ENCODE measurements at places on chromosomes 2 and 18. TPM values are rescaled to one million over a fixed set of nuclear protein-coding genes. Genes with fewer than 3 reads are reported as not detected.

GRCh38 chr2:9952286-9952737 lies 819 bp downstream of the GRHL1 start:
- DNase-seq, result no peak
- H3K4me3 ChIP-seq, result peak overlapping the region; percentile 67
- peaks cover 35% of the 10 kb centered on the region for H3K4me1 ChIP-seq
- H3K36me3 ChIP-seq, result peaks cover 29% of the 10 kb centered on the region
- H3K27me3 ChIP-seq, result peaks cover 31% of the 10 kb centered on the region

DNA sequence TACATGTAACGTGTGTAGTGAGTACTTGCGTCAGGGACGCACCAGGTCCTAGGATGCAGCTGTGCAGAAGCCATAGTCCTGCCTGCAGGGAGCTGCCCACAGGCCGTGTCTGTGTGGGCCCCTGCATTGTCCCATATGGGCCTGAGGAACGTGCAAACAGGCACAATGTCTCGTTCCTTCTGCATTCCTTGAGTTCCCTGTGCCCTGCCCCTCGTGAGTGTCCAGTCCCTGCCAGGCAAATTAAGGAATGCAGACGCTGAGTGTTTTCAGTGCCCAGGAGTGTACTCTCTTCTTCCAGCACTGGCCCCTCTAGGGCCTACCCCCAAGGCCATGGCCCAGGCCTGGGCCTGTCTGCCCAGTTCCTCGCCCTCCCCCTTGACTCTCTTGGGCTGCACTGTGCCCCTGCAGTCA lies 61.8 kb downstream of the FAM168B start:
- no peaks in the 10 kb centered on the region for H3K27me3 ChIP-seq
- H3K36me3 ChIP-seq, result no peaks in the 10 kb centered on the region
- no peak overlapping the region for H3K27ac ChIP-seq
- H3K4me1 ChIP-seq, result no peaks in the 10 kb centered on the region
- no peak for DNase-seq
- H3K4me3 ChIP-seq, result no peak overlapping the region

DNA sequence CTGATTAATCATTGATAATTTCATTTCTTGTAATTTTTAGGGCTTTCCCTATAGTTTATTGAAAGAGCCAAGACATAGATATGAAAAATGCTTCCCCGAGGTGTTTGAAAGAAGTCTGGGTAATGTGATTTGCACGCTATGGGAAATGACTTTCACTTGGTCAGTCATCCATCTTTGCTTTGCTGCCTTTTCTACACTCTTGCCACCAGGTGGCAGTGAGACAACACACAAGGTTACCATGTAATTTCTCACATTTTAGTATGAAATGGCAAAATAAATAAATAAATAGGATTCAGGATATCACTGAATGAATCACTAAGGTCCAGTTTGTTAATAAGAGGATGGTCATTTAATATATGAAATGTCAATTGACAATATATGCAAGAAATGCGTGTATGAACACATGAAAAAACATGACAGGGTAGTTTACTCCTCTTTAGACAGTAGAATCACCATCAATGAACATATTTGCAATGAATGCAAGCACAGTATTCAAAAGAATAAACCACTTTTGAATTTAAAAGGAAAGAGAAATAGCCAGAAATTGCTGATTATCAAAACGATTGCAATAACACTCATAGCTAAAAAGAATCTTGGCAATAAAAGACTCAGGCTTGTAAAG lies 52.2 kb upstream of the KCNH7 start:
- no peaks in the 10 kb centered on the region for H3K36me3 ChIP-seq
- no peaks in the 10 kb centered on the region for H3K27me3 ChIP-seq
- peak; percentile 61 for DNase-seq
- no peaks in the 10 kb centered on the region for H3K4me1 ChIP-seq
- peak overlapping the region; percentile 39 for H3K27ac ChIP-seq

GRCh38 chr2:241064802-241065354 lies 37.2 kb downstream of the MTERF4 start:
- H3K4me3 ChIP-seq, result peak overlapping the region; percentile 68
- H3K27ac ChIP-seq, result no peak overlapping the region
- H3K27me3 ChIP-seq, result peaks cover 13% of the 10 kb centered on the region

- DNase-seq, result no peak
- no peaks in the 10 kb centered on the region for H3K4me1 ChIP-seq
- H3K27ac ChIP-seq, result peak overlapping the region; percentile 89
- peak overlapping the region; percentile 97 for H3K4me3 ChIP-seq
- H3K36me3 ChIP-seq, result peaks cover 14% of the 10 kb centered on the region
Observed at GRCh38 chr2:233565685-233566140, 869 bp downstream of the USP40 start.

- peak within 1 kb of the TSS; percentile 85 for H3K27ac ChIP-seq
- H3K4me1 ChIP-seq, result peaks cover 17% of the 10 kb centered on the region
- peak; percentile 87 for DNase-seq
- peak within 1 kb of the TSS; percentile 80 for H3K4me3 ChIP-seq
- no peaks in the 10 kb centered on the region for H3K27me3 ChIP-seq
Observed at GRCh38 chr18:31497836-31498573, at the start of gene DSG2. TSS of gene DSG2 (plus strand) at chr18:31498177. CDS start at chr18:31498252, 75 bp downstream.

DNA sequence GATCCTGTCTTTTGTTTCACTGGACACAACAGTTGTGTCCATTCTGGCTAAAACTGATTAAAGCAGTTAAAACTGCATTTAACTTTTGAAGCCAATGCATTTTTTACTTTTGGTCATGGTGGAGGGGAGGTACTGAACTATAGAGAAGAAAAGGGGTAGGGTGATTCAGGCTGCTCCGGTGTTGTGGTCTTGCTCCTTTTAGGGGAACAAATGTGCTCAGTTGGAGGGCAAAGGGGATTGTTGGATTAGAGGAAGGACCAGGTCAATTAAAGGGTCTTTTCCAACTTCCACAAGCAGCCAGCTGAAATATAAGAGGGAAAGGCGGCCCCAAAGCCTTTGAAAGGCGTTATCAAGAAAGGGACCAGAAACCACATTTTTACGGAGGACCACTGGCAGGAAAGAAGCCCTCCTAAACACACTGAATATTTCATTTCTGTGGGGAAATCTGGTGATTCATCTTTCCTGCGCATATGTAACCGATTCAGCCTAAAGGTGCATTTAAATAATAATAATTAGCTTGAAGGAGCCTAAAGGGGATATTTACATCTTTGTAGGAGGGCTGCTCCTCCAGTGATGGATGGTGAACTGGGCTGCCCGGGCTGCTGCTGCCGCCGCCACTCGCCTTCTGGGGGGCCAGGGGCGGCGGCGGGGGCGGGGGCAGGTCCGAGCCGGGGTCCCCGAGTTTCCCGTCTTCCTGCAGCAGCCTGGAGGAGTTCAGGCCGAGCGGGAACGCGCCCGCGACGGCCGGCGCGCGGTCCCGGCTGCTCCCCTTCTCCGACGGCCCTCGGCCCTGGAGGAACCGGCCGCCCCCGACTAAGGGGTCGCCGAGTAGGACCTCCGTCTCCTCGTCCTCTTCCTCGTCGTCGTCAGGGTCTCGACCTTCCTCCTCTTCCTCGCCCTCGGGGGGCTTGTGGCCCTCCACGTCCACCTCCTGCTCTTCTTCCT lies 5.2 kb downstream of the SKOR2 start:
- no peak for DNase-seq
- no peaks in the 10 kb centered on the region for H3K4me1 ChIP-seq
- no peaks in the 10 kb centered on the region for H3K36me3 ChIP-seq

GRCh38 chr2:12797815-12798214 lies 81.1 kb downstream of the TRIB2 start:
- no peak overlapping the region for H3K4me3 ChIP-seq
- H3K4me1 ChIP-seq, result no peaks in the 10 kb centered on the region
- H3K36me3 ChIP-seq, result no peaks in the 10 kb centered on the region
- DNase-seq, result no peak
- H3K27me3 ChIP-seq, result no peaks in the 10 kb centered on the region

DNA sequence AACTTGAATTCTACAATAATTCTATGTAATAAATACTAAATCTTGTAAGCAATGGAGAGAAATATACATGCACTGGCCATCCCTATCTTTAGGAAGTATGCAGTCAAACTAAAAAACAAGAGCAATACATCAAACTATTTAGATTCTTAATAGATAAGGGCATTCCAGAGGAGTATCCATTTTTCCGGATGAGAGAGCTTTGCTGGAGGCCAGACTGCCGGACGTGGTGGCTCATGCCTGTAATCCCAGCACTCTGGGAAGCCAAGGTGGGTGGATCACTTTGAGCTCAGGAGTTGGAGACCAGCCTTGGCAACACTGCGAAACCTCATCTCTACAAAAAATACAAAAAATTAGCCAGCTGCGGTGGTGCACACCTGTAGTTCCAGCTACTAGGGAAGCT lies 60.8 kb downstream of the KIF5C start:
- no peaks in the 10 kb centered on the region for H3K4me1 ChIP-seq
- no peak for DNase-seq
- no peak overlapping the region for H3K4me3 ChIP-seq
- no peak overlapping the region for H3K27ac ChIP-seq
- H3K36me3 ChIP-seq, result no peaks in the 10 kb centered on the region
- no peaks in the 10 kb centered on the region for H3K27me3 ChIP-seq

DNA sequence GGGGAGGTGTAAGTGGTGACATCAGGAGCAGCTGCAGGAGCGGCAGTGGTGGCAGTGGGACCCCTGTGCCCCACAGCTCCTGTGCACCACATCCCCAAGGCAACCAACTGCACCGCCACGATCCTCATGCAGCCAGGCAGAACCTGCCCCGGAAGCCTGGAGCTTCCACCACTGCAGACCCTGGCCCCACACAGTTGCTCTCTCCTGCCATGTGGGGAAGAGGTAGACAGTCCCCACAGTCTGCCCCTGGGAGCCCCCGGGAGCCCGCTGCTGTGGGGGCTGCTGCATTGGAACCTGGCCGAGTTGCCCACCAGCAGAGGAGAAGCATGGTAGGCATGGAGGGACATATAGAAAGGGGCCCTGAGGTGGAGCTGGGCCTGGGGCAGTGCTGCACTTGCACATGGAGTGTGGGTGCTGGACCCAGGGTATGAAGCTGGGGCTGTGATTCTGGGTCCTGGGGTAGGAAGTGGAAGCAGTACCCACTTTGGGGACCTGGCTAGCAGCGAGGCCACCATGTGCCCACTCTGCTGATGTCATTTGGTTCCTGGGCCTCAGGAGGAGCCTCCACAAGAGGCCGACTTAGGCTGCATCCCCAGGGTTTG lies 623.3 kb upstream of the LRRTM4 start:
- no peaks in the 10 kb centered on the region for H3K27me3 ChIP-seq
- no peaks in the 10 kb centered on the region for H3K4me1 ChIP-seq
- no peak overlapping the region for H3K27ac ChIP-seq
- no peaks in the 10 kb centered on the region for H3K36me3 ChIP-seq
- DNase-seq, result no peak

- peaks cover 55% of the 10 kb centered on the region for H3K36me3 ChIP-seq
- H3K4me3 ChIP-seq, result no peak overlapping the region
- H3K4me1 ChIP-seq, result peaks cover 83% of the 10 kb centered on the region
- peak overlapping the region; percentile 98 for H3K27ac ChIP-seq
- DNase-seq, result no peak
Observed at GRCh38 chr2:168208652-168209051, 38.7 kb downstream of the STK39 start.

GRCh38 chr18:70720607-70721006 lies 431.8 kb downstream of the SOCS6 start:
- no peak for DNase-seq
- H3K4me1 ChIP-seq, result no peaks in the 10 kb centered on the region
- no peak overlapping the region for H3K4me3 ChIP-seq
- no peaks in the 10 kb centered on the region for H3K36me3 ChIP-seq
- peaks cover 21% of the 10 kb centered on the region for H3K27me3 ChIP-seq
- H3K27ac ChIP-seq, result no peak overlapping the region

GRCh38 chr18:29969876-29970275 lies 1072.7 kb downstream of the DSC3 start:
- DNase-seq, result no peak
- no peaks in the 10 kb centered on the region for H3K36me3 ChIP-seq
- no peak overlapping the region for H3K4me3 ChIP-seq
- no peaks in the 10 kb centered on the region for H3K27me3 ChIP-seq
- no peak overlapping the region for H3K27ac ChIP-seq

DNA sequence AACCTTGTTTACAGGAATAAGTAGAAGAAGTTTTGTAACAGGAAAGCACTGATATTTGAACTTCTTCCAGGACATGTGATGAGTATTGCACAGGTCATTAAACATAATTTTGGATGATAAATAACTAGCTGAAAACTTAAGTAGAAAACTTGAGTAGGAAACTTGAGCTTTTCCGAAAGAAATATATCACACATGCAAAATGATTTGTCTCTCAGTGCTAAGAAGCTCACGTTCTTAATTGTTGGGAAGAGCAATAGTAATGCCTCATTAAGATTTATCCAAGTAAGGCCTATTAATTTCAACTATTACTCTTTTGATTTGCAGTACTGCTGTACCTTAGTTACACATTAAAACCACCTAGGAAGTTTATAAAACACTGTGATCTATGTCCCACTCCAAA lies 1921.9 kb upstream of the LRRTM1 start:
- no peak overlapping the region for H3K4me3 ChIP-seq
- DNase-seq, result no peak
- no peaks in the 10 kb centered on the region for H3K4me1 ChIP-seq
- no peaks in the 10 kb centered on the region for H3K27me3 ChIP-seq
- no peak overlapping the region for H3K27ac ChIP-seq

GRCh38 chr2:179137200-179137759 lies 87.3 kb upstream of the CCDC141 start:
- H3K36me3 ChIP-seq, result peaks cover 4% of the 10 kb centered on the region
- H3K27ac ChIP-seq, result no peak overlapping the region
- H3K4me3 ChIP-seq, result no peak overlapping the region
- DNase-seq, result no peak

DNA sequence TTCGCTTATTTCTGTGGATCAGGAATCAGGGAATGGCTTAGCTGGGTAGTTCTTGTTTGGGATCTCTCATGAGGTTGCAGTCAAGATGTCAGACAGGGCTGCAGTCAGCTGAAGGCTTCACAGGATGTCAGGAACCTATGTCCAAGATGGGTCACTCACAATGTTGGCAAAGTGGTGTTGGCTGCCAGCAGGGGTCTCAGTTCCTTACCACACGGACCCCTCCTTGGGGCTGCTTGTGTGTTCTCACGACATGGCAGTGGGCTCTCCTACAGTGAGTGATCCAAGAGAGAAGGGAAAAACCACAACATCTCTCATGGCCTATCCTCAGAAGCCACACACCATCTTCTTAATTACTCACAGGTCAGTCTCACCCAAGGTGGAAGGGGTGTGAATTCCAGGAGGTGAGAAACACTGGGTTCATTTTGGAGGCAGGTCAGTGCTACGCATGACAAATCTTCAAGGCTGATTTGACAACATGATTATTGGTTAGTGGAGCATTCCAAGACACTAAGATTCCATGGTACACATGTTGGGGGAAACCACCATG lies 1.3 kb upstream of the ANTXR1 start:
- H3K27ac ChIP-seq, result no peak overlapping the region
- H3K4me1 ChIP-seq, result peaks cover 10% of the 10 kb centered on the region
- H3K27me3 ChIP-seq, result peaks cover 81% of the 10 kb centered on the region
- no peak overlapping the region for H3K4me3 ChIP-seq
- peaks cover 11% of the 10 kb centered on the region for H3K36me3 ChIP-seq

GRCh38 chr2:45891719-45892424 lies 240.4 kb downstream of the PRKCE start:
- H3K36me3 ChIP-seq, result no peaks in the 10 kb centered on the region
- H3K27me3 ChIP-seq, result no peaks in the 10 kb centered on the region
- no peak overlapping the region for H3K4me3 ChIP-seq
- no peak for DNase-seq
- H3K4me1 ChIP-seq, result no peaks in the 10 kb centered on the region
- no peak overlapping the region for H3K27ac ChIP-seq

PSMA8 gene
- total RNA-seq, result not detected

PLEK gene
- not detected for total RNA-seq

CD8B2 gene
- not detected for total RNA-seq

SERPINB10 gene
- not detected for total RNA-seq

Data from Calu3 (cell line).